ENCODE measurements at places on chromosomes 7 and 10.

DNA sequence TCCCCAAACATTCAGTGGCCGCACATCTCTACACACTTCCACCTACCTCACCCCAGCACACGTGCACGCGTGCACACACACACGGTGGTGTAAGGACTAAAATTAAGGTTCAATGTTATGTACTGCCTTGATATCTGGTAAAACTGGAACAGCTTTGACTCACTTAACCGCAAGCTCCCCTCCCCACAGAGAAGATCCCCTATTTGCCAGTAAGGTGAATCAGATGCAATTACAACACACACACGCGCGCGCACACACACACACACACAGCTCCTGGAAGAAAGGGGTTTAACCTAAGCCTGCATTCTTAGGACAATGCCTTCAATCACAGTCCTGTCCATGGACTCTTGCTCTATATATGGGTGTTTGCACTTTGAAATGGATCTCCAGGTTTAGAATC is 25.5 kb upstream of the VPS41 start:
- no peak for DNase-seq

DNA sequence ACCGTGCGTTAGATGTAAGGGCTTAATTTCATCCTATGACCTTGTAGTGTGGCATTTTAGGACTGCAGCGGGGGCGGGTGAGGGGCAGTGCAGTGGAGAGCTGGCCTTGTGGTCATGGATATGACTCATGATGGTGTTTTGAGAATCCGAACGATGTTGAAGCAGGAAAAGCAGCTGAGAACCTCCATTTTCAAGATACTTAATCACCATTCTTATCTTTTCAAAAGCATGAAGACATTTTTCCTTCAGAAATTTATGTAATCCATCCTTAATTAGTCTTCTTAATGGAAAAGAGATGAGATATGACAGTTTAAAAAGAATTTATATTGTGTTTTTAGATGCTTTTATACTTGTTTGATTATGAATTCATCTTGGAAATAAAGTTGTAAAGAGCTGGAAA is 9.6 kb downstream of the ATP5F1C start:
- no peak for DNase-seq

GRCh38 chr10:43980313-43980712 is 331.6 kb upstream of the ZNF32 start:
- DNase-seq: no peak

GRCh38 chr7:122166740-122167139 is 22.7 kb upstream of the AASS start:
- no peak for DNase-seq

GRCh38 chr7:73539709-73540108 is 17.6 kb upstream of the BAZ1B start:
- no peak for DNase-seq

- no peak for DNase-seq
Measured at GRCh38 chr7:147182874-147183273, 1066.3 kb downstream of the CNTNAP2 start.

DNA sequence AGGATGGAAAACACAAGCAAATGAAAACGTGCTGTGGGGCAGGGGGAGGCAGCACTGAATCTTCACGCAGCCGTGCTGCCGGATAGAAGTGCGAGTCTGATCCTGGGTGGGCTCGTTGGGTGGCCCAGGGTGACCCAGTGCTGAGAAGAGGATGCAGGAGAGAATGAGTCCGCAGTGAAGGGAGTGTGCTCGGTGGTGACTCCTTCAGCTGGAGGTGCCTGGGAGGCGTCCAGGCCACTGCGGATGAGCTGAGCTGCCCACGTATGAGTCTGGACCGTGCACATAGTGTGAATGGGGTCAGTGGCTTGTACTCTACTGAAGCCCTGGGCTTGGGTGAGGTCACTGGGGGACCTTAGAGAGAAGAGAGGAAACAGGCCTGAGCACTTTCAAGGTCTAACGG is 190.0 kb upstream of the MGMT start:
- DNase-seq: no peak

DNA sequence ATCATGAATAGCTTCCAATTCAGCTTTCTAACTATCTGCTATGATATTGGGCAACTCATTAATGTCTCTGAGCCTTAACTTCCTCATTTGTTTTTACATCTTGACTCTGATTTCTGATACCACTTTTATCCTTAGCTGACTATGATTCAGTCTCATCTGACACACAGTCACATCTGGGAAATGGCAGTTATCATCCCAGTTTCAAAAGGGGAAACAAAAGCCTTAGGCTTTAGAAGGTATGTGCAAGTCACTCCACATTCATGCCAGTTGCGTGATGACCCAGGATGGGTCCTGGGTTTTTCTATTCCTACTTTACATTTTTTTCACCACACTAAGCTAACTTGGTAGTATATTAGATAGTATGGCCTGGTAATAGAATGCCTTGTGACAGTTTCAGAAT is 12.7 kb downstream of the SCIN start:
- DNase-seq: no peak

GRCh38 chr7:94700926-94701554 is 45.1 kb upstream of the SGCE start:
- DNase-seq: no peak

GRCh38 chr7:128398016-128398840 is 11.6 kb downstream of the IMPDH1 start:
- DNase-seq: no peak

DNA sequence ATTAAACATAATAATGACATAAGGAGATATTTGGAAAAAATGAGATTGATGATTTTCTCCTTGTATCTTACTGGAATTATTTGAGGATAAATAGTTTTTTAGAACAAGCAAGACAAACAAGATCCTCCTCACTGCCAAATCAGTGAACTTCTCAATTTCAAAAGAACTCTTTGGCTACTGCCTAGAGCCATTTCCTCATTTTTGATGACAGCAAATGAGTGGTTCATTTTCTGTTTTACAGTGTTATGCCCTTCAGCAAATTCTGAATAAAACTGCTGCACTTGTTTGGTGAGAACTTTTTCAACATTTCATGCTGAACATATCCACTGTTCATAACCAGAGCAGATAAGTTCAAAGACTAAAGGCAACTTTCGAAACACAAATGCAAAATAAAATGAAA is 42.5 kb upstream of the AHR start:
- no peak for DNase-seq

DNA sequence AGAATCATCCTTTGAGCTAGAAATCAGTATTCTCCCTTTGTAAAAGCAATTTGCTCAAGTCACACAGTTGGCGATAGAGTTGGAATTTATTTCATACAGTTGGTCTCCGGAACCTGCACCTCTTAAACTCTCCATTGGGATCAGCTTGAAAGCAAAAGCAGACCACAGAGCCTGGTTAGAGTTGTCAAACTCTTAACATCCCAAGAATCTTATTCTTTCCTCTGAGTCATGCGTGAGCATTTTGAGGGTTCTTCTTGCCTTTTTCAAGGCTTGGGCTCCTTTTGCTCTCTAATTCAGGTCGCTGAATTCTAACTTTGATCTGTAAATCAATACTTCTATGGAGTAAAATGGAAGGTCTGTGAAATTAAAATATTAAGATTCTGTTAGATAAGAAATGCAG is 19.6 kb upstream of the SCIN start:
- DNase-seq: no peak

DNA sequence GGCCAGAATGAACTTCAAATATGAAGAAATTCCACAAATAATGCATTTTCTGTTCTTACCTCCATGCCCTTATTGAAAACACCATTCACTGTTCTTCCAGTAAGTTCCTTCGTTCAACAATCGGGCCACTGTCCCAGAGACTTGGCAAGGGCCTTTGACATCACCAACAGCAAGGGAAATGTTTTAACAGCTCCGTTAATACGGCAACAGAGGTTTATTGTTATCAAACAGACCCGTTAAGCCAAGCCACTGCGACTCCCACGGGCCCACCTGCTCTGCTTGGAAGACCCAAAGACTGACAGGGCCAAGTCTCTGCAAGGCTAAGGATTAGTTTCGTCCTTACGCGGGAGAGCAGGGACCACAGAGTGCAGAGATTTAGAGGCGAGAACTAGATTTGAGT is 43.4 kb upstream of the LYZL1 start:
- no peak for DNase-seq

DNA sequence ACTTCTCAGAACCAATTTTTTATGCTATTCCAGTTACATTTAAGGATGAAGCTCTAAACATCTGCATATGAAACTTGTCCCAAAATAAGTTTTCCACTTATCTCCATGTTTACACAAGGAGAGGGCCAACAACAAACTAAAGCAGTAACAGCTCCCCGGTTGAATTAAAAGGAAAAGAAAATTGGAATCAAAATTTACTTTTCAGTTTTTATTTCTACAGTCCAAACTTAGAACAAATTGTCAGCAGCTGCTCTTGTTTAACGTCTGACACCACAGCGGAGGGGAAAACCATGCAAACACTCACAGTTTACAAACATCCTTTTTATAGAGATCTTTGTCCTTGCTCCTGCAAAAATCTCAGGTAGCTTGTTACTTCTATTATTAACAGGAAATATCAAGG is 101.3 kb downstream of the COL28A1 start:
- no peak for DNase-seq

DNA sequence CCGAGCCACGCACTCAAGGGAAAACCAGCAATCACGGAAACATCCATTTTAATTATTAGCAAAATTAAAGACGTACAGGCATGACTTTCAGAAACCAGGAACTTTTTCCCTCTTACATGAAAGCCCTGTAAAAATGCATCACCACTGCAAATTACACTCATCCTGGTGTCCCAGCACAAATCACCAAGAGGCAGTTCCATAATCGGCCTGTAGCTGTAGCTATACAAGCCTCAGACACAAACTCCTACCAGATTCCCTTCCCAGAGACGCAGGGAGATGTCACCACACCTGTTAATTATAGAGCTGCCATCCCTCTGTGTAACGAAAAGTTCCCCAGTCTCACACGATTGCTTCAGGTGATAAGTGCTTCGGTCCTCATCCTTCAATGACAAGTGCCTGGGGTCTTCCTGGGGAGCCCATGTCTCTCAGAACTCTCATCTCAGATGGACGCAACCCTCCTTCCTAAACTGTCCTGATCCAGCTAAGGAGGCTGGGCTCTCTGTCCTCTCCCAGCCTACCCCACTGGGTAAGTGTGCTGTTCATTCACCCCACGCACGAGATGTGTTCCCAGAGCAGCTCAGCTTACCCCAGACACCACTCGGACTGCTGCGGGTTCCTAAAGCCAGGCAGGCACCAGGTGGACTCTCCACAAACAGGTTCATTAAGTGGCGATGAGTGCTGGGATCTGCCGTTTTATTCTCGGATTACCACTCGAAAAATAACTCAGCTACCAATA is 5.9 kb downstream of the FGFR2 start:
- no peak for DNase-seq

DNA sequence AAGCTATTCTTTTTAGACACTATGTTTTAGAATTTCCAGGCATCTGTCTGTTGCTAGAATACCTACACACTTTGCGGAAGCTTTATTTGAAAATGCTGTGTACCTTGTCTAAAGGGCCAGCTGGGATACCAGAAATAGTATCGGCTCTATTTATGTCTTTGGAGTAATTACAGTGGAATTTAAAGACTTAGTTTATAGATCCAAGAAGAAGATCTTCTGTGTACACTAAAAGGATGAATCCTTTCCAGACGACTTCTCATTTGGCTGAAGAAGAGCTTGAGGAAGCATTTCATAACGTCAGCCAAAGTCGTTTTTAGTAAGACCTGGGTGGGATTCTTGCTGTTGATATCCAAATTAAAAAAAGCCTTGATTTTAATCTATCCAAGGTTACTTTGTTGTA is 365.9 kb downstream of the INHBA start:
- DNase-seq: no peak

GRCh38 chr10:29583674-29584073 is 51.1 kb downstream of the SVIL start:
- DNase-seq: no peak

- DNase-seq: no peak
Measured at GRCh38 chr7:2979201-2979631, 64.5 kb downstream of the CARD11 start.

DNA sequence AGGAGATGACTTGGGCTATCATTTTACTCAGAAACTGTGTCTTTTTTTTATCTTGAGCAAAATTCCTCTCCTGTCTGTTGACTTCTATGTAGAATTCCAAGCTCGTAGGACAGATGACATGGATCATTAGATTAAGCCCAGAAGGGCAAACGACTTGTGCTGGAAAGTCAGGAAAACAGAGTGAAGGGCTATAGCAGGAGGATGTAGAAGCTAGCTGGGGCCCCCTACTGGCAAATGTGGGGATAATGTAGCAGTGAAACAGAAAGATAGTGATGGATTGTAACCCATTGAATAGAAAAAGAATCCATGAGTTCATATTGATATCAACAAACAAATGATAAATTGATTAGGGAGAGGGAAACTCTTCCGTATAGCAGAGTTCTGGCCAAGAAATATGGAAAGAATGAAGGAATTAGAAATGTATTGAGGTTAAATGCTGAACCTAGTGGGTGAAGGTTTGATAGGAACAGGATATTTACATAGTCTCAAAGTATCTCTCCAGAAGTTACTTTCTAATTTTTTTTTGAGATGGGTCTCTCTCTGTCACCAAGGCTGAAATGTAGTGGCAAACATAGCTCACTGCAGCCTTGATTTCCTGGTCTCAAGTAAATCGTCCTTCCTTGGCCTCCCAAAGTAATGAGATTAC is 103.6 kb downstream of the LYZL1 start:
- DNase-seq: no peak

GRCh38 chr7:96040250-96040772 is 268.0 kb downstream of the DYNC1I1 start:
- no peak for DNase-seq

GRCh38 chr7:121306565-121306964 is 22.2 kb upstream of the WNT16 start:
- DNase-seq: no peak

DNA sequence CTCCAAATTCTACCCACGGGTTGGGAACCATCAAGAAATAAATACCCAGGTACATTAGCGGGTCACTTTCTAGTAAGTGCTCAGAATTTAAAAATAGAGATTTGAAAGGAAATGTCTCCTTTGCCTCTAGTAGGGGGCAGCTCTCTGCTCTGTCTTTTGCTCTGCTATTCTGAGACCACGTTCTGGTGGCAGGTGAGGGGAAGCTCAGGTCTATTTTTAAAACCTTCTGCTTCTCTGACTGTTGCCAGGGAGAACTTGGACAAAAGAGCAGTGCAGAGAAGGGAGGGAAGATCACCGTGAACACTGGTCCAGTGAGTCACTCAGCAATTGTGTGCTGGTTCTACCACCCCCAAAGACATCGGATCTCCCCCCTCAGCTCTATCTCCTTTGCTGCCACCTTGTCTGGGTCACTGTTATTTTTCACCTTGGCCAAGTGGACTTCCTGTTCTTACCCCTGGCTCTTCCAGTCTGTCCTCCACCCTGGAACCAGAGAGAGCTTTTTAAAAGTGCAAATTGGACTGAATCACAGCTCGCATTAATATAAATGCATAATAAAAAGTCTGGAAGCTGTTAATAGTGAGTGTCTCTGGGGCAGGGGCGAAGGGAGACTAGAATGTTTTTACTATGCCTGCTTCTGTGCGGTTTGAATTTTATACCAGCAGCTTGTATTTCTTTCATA is 72.4 kb upstream of the LOXL4 start:
- DNase-seq: no peak

- no peak for DNase-seq
Measured at GRCh38 chr10:18217577-18217976, 77.4 kb downstream of the CACNB2 start.

All from activated CD8-positive, alpha-beta memory T cell treated with anti-CD3 and anti-CD28 coated beads for 1 hour (primary cell).